ENCODE measurements at places on chromosomes 7 and 10. TPM values are rescaled to one million over a fixed set of nuclear protein-coding genes. Genes with fewer than 3 reads are reported as not detected.

DNA sequence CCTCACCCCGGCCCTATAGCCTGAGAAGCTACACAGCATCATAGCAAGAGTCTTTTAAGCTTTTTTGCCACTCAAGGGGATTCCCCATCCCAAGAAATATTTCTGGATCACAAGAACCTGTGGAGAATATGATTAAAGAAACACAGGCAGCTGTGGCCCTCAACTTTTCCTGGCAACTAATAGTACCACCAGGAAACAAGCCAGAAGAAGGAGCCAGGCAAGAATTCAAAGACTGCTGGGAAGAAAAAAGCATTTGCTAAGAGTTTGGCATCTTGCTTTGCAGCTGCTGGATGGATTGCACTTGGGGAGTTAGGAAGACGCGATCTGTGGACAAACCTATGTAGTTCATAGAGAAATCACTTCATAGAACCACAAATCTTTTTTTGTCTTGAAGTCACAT, 437.8 kb downstream of the PLXDC2 start:
- H3K27ac ChIP-seq = no peak overlapping the region
- no peaks in the 10 kb centered on the region for H3K27me3 ChIP-seq
- no peak overlapping the region for H3K4me3 ChIP-seq

- no peak overlapping the region for H3K4me3 ChIP-seq
- H3K4me1 ChIP-seq = peaks cover 23% of the 10 kb centered on the region
- peak; percentile 35 for DNase-seq
- no peaks in the 10 kb centered on the region for H3K36me3 ChIP-seq
- no peak overlapping the region for H3K27ac ChIP-seq
These were observed 260.3 kb downstream of the SORCS1 start for GRCh38 chr10:106904209-106904608.

CNNM1 gene
- total RNA-seq = 0.90 TPM

PTPRZ1 gene
- 230 TPM for total RNA-seq

DNA sequence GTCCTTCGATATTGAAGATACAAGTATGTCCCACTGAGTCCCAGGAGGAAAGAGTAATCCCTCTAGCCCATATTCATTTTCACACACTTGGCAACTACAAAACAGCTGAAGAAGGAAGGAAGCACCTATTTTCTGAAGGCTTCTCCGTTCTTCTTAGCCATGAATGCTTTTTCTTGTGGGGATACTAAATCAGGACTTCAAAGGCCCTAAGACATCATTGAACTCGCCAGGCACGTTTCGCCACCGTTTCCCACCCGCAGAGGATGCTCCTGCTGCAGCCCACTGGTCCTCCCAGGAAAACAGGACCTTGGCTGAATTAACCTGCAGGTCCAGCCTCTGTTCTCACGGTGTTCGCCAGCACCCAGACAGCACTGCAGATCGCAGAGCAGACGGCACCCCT, 561.5 kb downstream of the DNAJB6 start:
- no peaks in the 10 kb centered on the region for H3K36me3 ChIP-seq
- no peaks in the 10 kb centered on the region for H3K27me3 ChIP-seq
- H3K4me1 ChIP-seq = no peaks in the 10 kb centered on the region
- no peak overlapping the region for H3K27ac ChIP-seq
- no peak overlapping the region for H3K4me3 ChIP-seq

GRCh38 chr7:130748531-130749389, 14.8 kb upstream of the KLF14 start:
- DNase-seq = no peak
- no peak overlapping the region for H3K4me3 ChIP-seq
- H3K27ac ChIP-seq = no peak overlapping the region
- no peaks in the 10 kb centered on the region for H3K36me3 ChIP-seq
- no peaks in the 10 kb centered on the region for H3K27me3 ChIP-seq

Data from GM23338 (cell line).